Pancreas (tissue), 10 donors: ENCODE measurements at places on chromosomes 16 and 17. TPM values are rescaled to one million over a fixed set of nuclear protein-coding genes. Genes with fewer than 3 reads are reported as not detected.

The CCL4 gene
- polyA plus RNA-seq = 0.47 TPM

The NOXO1 gene
- 1.6 TPM for polyA plus RNA-seq

The CD300A gene
- polyA plus RNA-seq = 2.0 TPM

The GNGT2 gene
- 1.6 TPM for polyA plus RNA-seq

The TBC1D3H gene
- 2.6 TPM for polyA plus RNA-seq
